Frontal cortex (tissue), 4 donors: ENCODE measurements at places on chromosomes 2 and 18. TPM values are rescaled to one million over a fixed set of nuclear protein-coding genes. Genes with fewer than 3 reads are reported as not detected.

VWC2L gene
- total RNA-seq: 4.1 TPM

HNMT gene
- 64.0 TPM for total RNA-seq

SRD5A2 gene
- total RNA-seq: not detected

COL4A3 gene
- under 0.01 TPM for total RNA-seq

RDH14 gene
- total RNA-seq: 25.7 TPM

DNA sequence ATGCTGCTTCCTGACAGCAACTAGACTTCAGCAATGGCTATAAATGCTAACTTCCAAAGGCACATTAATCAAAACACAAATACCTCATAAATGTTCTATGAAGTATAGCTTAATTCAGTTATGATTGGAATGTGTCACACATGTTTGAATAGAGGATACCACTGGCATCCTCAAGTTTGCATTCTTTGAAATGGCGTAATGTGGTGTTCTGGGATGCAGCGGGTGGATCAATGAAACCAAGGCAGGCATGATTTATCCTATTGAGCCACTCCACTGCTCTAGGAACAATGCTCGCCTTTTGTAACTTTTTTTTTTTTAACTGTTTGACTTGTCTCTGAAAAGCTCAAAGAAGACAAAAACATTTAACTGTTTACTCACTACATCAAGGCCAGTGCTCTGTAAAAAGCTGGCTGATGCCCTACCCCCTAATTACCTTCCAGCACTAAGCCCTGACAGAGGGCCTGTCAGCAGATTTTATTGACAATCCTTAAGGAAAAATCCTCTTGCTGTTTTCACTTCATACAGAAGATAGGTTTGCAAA lies 278.8 kb upstream of the SESTD1 start:
- no peak for DNase-seq

GRCh38 chr2:217931846-217932560 lies 70.8 kb downstream of the TNS1 start:
- no peak for DNase-seq

GRCh38 chr2:96891591-96892333 lies 21.9 kb upstream of the SEMA4C start:
- no peak for DNase-seq

DNA sequence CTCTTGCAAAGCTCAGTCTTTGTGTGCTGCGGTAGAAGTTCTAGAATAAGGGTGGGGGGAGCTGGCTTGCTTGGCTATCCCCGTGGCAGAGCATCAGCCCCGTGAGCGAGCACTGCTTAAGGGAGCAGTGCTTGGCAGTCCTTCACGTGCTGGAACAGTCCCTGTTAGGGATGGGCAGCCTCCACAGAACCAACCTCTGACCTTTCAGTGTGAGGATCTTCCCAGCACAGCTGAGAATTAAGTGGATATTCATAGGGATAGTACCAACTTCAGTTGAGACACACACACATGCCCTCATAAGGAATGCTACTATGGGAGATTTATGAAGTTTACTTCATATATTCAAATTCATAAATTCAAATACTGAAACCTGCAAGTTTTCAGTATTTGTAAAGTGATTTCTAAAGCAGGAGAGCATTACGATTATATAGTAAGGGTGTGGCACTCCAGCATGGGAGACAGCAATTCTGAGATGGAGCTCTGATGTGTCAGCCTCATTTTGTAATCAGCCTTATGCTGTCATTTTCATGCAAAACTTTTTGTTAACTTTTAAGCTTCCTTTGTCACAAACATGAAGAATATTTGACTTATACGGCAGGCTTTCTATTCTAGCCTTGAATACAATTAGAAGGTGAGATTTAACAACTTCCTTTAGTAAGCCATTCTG lies 39.5 kb downstream of the ATP9B start:
- DNase-seq: no peak

DNA sequence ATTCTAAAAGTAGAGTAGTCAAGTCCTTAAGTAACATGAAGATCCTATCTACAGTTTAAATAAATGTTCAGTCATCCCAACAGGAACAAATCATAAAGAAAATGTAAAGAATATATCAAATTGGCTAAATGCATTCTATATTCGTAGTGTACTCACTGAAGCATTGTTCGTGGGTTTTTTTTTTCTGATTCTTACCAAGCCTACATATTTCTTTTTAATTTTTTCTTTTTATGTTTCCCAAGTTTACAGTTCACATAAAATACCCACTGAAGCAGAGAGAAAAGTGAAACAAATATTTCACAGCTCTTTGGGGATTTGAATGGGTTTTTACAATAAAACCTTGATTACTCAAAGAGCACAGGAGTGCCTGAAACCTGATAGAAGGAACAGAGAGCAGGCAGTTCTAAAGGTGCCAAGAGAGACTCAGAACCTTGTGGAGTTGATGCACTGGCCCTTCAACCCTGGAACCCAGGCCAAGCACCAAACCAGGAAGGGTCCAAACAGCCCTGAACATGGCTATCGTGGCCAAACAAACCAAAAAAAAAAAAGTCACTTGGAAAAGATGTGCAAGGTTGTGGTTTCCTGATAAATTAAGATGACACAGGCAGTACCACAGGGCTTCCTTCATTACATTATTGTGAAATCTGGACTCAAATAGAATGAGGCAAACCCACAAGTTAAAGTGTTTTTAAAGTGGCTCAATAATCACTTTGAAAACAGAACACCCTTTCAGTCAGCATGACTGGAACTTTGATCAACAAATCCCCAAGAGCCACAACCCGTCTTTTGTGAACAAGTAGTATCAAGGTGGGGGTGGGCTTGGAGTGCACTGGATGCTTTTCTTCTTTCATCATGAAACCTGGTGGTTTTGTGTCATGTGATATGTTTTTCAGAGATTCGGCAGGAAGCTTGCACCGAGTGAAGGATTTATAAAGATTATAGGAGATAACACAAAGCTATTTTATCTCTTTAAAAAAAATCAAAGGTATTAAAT lies 245.0 kb upstream of the FN1 start:
- DNase-seq: no peak
